Activated CD4-positive, CD25-positive, alpha-beta regulatory T cell treated with anti-CD3 and anti-CD28 coated beads, Interleukin-2, amount 50 U/mL, for 24 hours (primary cell): ENCODE measurements at places on chromosomes 7 and 10.

DNA sequence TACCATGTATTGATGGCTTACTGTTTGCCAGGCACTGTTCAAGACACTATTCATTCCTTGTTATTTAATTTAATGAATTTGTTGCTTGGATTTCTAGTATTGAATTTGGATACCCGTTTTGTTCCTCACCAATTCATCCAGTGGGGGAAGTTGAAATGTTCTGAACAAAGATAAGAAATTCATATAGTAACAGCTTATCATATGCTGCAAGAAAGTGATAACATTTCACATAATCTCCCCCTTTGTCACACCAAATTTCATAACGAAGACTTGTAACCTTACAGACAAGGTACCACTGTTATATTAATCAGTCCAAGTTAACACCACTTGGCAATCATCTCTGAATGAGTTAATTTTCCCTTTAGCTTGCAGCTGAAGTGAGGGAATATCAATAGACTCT is 42.1 kb downstream of the SCIN start:
- ATAC-seq, result no peak

- no peak for ATAC-seq
Measured at GRCh38 chr10:113382691-113383090, 170.2 kb upstream of the HABP2 start.

DNA sequence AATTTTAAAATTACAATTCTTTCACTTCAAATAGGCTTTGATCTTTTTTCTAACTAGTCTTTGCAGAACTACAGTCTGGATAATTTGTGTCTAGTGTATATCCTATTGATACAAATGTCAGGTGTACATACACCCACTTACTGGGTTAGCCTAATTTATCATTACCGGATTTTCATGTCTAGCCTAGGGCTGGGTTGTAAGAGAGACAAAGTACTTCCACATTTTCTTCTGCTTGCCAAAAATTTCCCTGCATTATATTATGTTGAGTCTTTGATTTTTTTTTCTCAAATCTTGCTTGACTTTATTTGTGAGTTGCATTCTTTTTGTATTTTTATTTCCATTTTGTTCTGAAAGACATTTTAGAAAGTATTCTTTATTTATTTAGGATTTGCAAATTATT is 284.8 kb upstream of the FZD8 start:
- no peak for ATAC-seq

- no peak for ATAC-seq
Measured at GRCh38 chr10:117226813-117227451, 14.0 kb upstream of the SLC18A2 start.

- ATAC-seq, result no peak
Measured at GRCh38 chr7:46071076-46071475, 150.0 kb upstream of the IGFBP3 start.

- no peak for ATAC-seq
Measured at GRCh38 chr7:30074422-30075030, 46.3 kb downstream of the PLEKHA8 start.

DNA sequence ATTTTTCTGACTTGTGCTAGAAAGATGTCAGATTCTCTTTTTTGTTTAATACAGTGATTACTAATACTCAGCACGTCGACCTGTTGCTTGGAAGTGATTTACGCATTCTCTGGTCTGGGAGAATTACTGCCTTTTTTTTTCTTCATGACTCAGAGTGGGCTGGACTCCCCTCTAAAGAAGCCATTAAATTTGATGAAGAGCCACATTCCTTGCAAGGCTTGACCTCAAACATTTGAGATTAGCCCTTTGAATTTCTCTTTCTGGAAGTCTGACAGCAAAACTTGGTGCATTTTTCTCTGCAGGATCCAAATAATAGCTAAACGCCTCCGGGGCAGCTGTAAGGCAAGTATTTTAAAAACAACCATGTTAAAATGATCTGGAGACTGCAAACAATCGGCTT is 171.6 kb downstream of the GALNT17 start:
- ATAC-seq, result no peak

DNA sequence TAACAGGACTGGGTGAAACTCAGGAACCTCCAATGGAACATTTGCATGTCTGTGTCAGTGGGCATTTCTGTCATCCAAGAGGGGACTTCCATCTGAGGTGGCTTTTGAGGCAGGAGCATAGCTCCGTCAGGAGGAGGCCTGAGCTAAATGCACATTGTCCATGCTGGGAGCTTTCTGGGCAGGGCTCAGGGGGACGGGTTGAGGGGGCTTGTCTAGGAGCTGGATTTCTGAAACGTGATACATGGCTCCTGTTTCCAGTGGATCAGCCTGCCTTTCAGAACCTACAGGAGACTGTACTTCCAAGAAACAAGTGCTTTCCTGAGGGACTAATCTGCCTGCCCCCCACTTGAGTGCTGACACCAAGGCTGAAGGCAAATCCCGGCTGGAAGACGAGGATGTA is 40.5 kb upstream of the GDF10 start:
- no peak for ATAC-seq

- peak; percentile 79 for ATAC-seq
Measured at GRCh38 chr7:152144557-152145245, 119.2 kb downstream of the GALNT11 start.

DNA sequence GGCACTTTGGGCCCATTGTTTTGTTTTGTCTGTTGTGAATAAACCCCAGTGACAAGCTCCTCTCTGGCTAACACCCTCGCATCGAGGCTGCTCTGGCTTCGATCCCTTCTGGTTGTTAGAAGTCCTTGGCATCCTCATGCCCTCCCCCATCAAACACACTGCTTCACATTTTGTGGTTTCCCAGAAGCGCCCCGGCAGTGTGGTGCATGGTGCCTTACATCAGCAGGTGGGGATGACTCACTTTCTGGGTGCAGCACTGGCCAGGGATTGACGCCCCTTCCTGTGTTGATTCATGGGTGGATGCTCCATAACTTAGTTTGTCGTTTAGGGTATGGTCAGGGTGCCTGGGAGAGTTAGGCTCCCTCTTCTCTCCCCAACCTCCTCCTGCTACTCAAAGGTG is 51.4 kb downstream of the PLPP4 start:
- no peak for ATAC-seq

DNA sequence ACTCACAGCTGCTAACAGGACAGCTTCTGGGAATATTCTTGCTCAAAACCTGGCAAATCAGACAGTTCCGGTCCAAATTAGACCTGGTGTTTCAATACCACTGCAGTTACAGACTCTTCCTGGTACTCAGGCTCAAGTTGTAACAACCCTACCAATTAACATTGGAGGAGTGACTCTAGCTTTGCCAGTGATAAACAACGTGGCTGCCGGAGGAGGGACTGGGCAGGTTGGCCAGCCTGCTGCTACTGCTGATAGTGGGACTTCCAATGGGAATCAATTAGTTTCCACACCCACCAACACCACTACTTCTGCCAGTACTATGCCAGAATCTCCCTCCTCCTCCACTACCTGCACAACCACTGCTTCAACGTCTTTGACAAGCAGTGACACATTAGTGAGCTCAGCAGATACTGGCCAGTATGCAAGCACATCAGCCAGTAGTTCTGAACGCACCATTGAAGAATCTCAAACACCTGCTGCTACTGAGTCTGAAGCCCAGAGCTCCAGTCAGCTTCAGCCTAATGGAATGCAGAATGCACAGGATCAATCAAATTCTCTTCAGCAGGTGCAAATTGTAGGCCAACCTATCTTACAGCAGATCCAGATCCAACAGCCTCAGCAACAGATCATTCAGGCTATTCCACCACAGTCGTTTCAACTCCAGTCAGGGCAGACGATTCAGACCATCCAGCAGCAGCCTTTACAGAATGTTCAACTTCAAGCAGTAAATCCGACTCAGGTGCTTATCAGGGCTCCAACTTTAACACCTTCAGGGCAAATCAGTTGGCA is 2.1 kb downstream of the SP4 start:
- ATAC-seq, result no peak

GRCh38 chr7:16423761-16424160 is 2.4 kb upstream of the CRPPA start:
- no peak for ATAC-seq

DNA sequence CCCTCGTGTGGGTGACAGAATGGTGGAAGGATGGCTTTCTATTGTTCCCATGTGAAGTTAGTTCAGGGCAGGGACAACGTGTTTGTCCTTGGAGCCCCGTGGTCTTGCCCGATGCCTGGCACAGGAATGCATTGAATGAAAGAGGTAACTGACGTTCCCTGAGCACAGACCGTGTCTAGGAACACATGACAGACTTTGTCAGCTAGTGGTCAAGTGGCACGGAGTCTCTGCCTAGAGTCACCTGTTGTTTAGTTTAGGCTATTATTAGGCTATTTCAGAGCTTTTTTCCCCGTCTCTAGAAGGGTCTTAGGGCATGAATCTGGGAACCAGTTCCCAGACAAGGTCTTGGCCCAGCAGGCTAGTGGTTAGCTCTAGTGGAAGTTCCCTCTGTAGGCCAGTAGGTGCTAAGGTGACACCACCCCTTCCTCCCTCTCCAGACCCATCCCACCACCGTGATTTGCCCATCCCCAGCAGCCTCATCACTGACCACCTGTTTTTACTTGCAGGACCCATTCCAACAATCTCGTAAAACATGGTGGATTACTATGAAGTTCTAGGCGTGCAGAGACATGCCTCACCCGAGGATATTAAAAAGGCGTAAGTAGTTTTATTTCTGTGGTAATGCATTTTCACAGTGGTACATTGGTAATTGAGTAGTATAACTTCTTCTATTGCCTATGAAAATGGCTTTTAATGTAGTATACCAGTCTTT is 21.4 kb downstream of the DNAJB6 start:
- no peak for ATAC-seq

DNA sequence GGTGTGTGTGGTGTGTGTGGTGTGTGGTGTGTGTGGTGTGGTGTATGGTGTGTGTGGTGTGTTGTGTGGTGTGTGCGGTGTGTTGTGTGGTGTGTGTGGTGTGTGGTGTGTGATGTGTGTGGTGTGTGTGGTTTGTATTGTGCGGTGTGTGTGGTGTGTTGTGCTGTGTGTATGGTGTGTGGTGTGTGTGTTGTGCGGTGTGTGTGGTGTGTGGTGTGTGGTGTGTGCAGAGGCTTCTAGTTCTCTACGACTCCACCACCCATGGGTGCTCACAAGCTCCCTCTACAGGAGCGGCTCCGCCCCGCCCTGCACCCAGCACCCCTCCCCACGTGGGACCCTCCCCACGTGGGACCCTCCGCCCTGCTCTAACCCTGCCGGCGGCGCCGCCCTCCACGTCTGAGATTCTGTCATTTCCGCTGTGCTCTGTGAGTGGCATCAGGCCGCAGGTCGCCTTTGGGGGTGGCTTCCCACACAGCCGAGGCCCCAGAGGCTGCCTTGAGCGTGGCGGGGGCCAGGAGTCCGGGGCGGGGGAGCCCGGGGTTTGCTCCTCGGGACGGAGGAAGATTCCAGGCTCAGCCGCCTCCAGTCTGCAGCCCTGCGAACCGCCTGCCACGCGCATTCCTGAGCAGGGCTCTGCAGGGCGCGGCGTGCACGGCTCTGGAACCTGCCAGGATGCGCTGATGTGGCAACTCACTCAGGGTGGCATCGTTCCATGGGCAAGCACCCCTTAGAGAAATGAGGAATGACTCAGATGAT is 37.0 kb upstream of the DNAJB6 start:
- ATAC-seq, result no peak

- ATAC-seq, result no peak
Measured at GRCh38 chr7:142611566-142612236, 137.6 kb upstream of the PRSS1 start.

DNA sequence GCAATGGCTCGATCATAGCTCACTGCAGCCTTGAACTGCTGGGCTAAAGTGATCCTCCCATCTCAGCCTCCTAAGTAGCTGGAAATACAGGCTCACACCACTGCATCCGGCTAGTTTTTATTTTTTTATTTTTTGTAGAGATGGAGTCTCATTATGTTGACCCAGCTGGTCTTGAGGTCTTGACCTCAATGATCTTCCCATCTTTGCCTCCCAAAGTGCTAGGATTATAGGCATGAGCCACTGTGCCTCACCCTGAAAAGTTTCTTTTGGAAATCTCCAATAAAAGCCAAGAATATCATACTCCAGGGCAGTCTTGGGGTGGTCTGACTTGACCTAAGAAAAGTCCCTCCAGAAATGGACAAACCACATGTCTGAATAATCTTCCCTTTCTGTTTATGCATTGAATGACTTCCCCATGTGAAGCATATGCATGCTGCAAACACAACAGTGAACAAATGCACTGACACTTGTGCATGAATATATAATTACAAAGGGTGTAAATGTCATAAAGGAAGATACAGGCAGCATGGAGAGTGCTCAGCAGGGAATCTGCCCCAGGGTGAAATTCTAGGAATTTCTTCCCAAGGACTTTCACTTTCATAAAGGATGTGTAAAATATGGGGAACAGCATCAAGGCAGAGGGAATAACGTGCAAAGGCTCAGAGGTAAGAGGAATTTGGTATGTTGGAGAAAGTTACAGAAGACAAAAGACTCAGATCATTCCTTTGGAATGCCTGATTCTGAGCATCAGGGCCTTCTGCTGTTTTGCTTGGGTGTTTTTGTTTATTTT is 142.4 kb upstream of the LYZL1 start:
- no peak for ATAC-seq

GRCh38 chr7:90980545-90980944 is 283.7 kb upstream of the FZD1 start:
- ATAC-seq, result no peak

DNA sequence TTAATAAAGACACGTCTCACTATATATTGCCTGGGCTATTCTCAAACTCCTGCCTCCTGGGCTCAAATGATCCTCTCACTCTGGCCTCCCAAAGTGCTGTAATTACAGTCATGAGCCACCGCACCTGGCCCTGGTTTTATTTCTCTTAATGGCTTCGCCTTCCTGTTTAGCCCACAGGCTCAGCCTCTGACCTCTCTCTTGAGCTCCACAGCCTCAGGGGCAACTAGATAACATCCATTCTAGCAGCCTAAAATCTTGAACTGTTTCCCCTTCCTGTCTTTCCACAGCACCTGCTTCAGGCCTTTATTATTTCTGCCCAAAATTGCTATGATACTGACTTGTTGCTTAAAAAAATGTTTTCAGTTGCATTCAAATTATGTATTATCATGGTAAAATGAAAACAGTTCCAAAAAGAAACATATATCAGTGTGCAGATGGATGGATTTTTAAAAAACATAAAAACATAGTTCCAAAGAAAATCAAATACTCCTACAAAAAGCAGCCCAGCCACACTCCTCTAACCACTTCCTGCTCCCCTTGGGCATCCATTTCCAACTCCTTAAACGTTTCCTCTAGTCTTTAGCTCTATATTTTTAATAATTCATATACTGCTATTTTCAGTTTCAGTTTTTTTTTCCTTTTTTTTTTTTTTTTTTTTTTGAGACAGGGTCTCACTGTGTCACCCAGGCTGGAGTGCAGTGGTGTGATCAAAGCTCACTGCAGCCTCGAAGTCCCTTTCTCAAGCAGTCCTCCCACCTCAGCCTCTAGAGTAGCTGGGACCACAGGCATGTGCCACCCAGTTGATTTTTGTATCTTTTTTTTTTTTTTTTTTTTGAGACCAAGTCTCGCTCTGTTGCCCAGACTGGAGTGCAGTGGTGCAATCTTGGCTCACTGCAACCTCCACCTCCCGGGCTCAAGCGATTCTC is 5.1 kb upstream of the BAZ1B start:
- ATAC-seq, result no peak

GRCh38 chr10:36730316-36730715 is 395.1 kb upstream of the ANKRD30A start:
- ATAC-seq, result no peak

- ATAC-seq, result peak; percentile 14
Measured at GRCh38 chr10:73167458-73167782, 388 bp downstream of the ECD start.

- ATAC-seq, result no peak
Measured at GRCh38 chr10:78706726-78707540, 361.8 kb upstream of the ZMIZ1 start.
